Urinary bladder (tissue), 4 donors: ENCODE measurements at places on chromosomes 12 and 14.

DNA sequence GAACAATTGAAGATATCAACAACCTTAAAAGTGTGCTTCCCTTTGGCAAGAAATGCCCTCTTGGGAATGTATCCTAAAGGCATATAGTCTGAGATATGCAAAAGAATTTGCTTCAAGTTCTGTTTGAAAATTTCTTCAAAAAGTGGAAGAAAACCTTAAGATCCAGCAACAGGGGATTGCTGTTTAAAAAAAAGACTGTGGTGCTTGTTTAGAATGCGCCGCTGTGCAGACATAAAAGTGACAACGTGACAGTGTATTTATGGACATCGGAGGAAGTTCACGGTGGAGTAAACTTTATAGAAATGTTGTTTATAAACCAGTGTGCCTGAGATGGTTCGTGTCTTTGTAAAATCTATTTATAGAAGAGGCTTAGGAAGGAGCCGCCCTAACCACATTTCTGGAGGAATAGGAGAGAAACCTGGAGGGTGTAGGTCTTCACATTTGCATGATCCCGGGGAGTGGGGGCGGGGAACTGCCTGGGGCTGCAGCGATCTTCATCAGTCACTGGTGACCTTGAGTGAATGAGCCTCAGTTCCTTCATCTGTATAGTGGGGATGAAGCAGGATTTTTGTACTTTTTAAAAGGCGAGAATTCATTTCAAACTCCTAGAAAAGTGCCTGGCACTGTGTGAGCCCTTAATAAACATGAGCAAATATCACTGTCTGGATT, 27.5 kb downstream of the ADGRD1 start:
- DNase-seq = no peak

- no peak for DNase-seq
Observed at GRCh38 chr14:91293281-91293680, 48.8 kb upstream of the GPR68 start.

GRCh38 chr12:19882346-19882745, 443.1 kb downstream of the AEBP2 start:
- DNase-seq = no peak

GRCh38 chr14:100781952-100782351, 44.0 kb upstream of the MEG3 start:
- DNase-seq = no peak

DNA sequence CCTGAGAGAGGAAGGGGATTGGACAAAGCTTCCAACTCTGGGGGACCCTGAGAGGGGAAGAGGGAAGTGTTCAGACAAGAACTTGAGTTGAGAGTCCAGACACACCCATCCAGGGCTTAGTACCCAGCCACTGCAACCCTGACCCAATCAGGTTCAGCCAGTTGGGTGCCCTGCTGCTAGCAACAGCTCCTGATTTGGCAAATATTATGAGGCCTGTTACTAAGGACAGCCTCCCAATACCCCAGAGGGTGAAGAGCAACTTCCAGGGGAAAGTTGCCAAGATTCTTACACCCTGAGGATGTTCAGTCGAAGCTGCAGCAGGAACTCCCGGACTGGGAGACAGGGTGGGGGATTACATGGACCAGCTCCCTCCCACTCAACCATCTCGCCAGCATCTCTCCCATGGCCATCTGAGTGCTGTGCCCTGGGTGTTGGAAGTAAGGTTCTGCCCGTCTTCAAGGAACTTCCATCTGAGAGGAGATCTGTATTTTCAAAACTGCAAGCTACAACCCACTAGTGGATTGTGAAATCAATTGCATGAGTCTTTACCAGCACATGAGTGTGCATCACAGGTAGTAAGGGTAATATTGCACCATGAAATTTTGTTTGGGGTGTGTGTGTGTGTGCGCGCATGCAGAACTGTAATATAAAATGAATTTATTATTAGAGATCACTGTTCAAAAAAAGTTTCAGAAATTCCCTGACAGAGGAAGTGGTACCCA, 11.5 kb upstream of the KRT78 start:
- DNase-seq = no peak
